ENCODE measurements at places on chromosomes 12 and 14.

DNA sequence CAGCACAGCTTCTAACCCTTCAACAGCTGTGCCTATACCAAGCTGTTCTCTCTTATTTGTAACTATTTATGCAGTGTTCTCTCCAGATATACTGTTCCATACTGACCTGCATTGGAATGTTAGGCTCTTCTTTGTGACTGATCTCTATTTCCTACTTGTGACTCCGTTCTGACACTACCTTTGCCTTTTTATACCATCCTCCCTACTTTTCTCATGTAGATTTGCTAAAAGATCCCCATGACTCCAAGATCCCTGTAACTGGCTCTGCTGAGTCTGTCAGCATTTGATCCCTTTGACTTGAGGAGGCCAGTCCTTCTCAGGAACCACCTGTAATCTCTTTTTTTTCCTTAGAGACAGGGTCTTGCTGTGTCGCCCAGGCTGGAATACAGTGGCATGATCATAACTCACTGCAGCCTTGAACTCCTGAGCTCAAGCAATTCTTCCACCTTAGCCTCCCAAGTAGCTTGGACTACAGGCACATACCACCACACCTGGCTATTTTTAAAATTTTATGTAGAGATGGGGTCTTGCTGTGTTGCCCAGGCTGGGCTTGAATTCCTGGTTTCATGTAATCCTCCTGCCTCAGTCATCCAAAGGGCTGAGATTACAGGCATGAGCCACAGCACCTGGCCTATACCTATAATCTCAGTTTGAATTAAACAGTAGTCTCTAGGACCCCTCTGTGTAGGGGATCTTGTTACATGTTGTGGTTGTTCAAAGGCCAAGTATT, 368.3 kb downstream of the ZFP36L1 start:
- H3K27ac ChIP-seq, result no peak overlapping the region
- no peaks in the 10 kb centered on the region for H3K4me1 ChIP-seq
- no peaks in the 10 kb centered on the region for H3K27me3 ChIP-seq

DNA sequence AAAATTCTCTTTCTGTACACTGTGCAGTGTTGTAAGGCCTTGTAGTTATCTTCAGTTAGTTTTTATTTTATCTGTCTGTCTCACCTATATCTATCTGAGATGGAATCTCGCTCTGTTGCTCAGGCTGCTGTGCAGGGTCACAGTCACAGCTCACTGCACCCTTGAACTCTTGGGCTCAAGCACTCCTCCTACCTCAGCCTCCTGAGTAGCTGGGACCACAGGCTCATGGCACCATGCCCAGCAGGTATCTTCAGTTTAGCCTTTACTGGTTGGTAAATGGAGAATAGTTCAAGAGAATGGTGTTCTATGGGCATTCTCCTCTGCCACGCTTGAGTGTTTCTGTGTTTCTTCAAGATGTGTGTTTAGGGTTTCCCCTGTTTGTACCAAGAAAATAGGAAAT, 13.6 kb downstream of the TULP3 start:
- no peaks in the 10 kb centered on the region for H3K4me1 ChIP-seq
- H3K27ac ChIP-seq, result no peak overlapping the region
- no peaks in the 10 kb centered on the region for H3K27me3 ChIP-seq
- DNase-seq, result no peak
- no peaks in the 10 kb centered on the region for H3K36me3 ChIP-seq
- no peak overlapping the region for H3K4me3 ChIP-seq

DNA sequence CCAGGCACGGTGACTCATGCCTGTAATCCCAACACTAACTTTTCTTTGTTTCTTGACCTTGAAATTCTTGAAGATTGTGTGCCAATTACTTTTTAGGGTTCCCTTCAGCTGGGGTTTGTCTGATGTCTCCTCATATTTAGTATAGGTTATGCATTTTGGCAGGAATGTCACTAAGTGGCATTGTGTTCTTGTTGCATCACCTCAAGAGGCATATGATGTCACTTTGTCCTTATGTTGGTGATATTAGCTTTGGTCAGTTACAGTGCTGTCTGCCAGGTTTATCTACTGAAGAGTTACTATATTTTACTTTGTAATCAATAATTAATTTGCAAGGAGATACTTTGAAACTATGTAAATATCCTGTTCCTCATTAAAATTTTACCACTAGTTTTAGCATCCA, 61.0 kb upstream of the BTG1 start:
- no peak overlapping the region for H3K27ac ChIP-seq
- H3K4me1 ChIP-seq, result peaks cover 25% of the 10 kb centered on the region
- H3K4me3 ChIP-seq, result no peak overlapping the region
- H3K36me3 ChIP-seq, result no peaks in the 10 kb centered on the region

DNA sequence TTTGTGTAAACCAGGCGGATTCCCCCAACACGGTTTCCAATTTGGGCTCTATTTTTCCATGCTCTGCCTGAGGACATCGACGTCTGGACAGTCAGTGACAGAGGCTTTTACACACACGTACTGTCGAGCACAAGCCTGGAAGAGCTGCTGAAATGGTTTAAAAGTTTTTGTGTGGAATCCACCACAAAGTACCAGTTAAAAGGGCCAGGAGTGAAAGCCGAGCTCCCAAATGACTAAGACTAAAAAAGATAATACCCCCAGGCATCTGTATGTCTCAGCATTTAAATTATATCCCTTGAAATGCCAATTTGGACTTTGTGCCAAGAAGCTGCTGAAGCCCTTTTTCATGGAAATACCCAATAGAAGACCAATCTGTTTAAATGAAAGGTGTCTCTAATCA, 173.2 kb downstream of the EGLN3 start:
- no peaks in the 10 kb centered on the region for H3K36me3 ChIP-seq
- no peak overlapping the region for H3K27ac ChIP-seq
- H3K4me1 ChIP-seq, result no peaks in the 10 kb centered on the region
- no peaks in the 10 kb centered on the region for H3K27me3 ChIP-seq

- H3K27ac ChIP-seq, result peak overlapping the region; percentile 35
- peak overlapping the region; percentile 68 for H3K4me3 ChIP-seq
- peak; percentile 41 for DNase-seq
- no peaks in the 10 kb centered on the region for H3K36me3 ChIP-seq
- H3K27me3 ChIP-seq, result no peaks in the 10 kb centered on the region
- peaks cover 30% of the 10 kb centered on the region for H3K4me1 ChIP-seq
These were observed 636 bp downstream of the DUSP6 start for GRCh38 chr12:89351489-89352241.

- peak; percentile 21 for DNase-seq
- no peaks in the 10 kb centered on the region for H3K27me3 ChIP-seq
- H3K4me1 ChIP-seq, result peaks cover 26% of the 10 kb centered on the region
- no peak overlapping the region for H3K4me3 ChIP-seq
- H3K27ac ChIP-seq, result peak overlapping the region; percentile 30
These were observed 26.3 kb downstream of the MLXIP start for GRCh38 chr12:122104844-122105243.

DNA sequence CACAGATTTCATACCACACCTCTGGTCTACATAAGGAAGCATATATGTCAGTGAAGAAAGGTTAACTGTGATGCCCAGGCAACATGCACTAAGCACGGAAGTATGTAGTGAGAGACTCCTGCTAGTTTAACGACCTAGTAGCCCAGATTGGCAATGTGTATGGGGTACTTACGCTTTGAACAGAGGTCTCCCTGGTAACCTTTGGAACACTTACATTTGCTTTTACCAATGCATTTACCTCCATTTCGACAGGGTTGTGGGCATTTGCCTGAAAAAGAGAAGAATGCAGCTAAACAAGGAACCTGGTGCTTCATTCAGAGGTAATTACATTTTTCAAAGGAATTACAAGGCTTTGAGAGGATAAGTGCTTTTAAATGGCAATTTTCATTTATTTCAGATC, 65.2 kb downstream of the WIF1 start:
- H3K4me1 ChIP-seq, result no peaks in the 10 kb centered on the region
- no peak overlapping the region for H3K27ac ChIP-seq
- DNase-seq, result no peak
- H3K36me3 ChIP-seq, result no peaks in the 10 kb centered on the region
- no peak overlapping the region for H3K4me3 ChIP-seq

- no peak overlapping the region for H3K4me3 ChIP-seq
- no peak for DNase-seq
- no peaks in the 10 kb centered on the region for H3K4me1 ChIP-seq
- no peaks in the 10 kb centered on the region for H3K36me3 ChIP-seq
- no peak overlapping the region for H3K27ac ChIP-seq
- no peaks in the 10 kb centered on the region for H3K27me3 ChIP-seq
These were observed 138.1 kb upstream of the NTF3 start for GRCh38 chr12:5293773-5294172.

GRCh38 chr12:121278169-121279070, 18.1 kb downstream of the CAMKK2 start:
- DNase-seq, result no peak
- no peaks in the 10 kb centered on the region for H3K4me1 ChIP-seq
- H3K36me3 ChIP-seq, result no peaks in the 10 kb centered on the region
- no peak overlapping the region for H3K4me3 ChIP-seq
- H3K27ac ChIP-seq, result no peak overlapping the region
- no peaks in the 10 kb centered on the region for H3K27me3 ChIP-seq

DNA sequence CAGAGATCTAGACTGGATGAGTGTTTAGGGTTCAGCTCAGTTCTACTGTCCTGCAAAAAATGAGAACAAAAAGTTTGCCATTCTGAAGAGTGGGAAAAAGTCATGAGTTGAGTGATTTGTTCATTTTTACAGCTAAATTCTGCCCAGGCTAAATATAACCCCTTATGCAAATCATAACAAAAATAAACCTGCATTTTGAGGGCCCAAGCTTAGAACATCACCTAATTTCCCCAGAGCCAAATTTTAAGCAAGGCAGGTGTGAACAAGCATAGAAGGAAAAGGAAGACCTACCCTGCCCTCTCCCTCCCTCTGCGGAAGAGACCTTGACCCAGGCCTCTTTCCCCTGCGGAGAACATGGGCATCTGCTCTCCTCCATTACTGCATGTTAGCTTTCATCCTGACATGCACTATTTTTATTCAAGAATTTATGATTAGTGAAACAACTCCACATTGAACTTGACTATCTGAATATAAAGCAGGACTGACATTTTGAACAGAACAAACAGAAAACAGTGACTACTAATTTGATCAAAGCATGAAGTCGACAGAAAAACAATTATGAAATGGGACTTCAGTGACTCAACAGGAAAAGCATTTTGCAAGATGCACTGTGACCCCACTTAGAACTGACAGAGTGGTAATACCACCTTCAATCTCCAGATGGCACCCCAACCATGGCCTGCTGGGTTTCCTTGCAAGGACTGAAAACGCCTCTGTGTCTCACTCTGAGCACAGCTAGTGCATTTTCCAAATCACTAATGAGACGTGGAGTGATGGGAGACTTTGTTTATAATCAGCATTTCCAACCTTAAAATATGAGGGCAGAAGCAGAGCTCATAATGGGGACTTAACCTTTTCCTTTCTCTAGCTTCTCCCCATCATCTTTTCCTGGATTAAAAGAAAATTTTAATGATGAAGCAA, 30.9 kb upstream of the SELPLG start:
- H3K27ac ChIP-seq, result no peak overlapping the region
- H3K4me3 ChIP-seq, result no peak overlapping the region
- DNase-seq, result peak; percentile 76
- no peaks in the 10 kb centered on the region for H3K4me1 ChIP-seq

DNA sequence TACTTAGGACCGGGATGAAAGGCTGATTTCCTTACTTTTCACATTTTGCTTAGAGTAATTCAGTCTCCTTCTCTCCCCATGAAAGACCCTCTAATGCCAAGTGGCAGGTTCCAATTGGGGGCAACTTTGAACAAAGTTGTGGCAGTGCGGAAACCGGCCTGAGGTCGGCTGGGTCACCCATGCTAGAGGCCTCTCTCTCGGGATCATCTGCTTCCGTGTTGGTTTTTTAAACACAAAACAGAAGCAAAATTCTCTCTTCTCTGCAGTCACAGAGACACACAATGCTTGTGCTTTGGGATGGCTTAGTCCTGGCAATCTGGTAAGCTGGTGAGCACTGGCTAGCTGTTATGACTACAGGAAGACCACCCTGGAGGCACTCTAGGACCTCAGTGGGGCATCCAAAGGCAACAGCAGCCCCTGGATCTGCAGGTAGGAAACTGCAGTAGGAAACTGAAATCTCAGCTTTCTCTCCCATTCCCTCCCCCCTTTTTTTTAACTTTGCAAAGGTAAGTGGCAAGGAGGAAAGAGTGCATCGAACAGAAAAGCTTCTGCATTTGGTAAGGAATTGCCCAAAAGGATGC, 102.1 kb downstream of the BCL11B start:
- DNase-seq, result no peak
- no peaks in the 10 kb centered on the region for H3K4me1 ChIP-seq
- H3K4me3 ChIP-seq, result no peak overlapping the region
- no peaks in the 10 kb centered on the region for H3K27me3 ChIP-seq
- H3K27ac ChIP-seq, result no peak overlapping the region

DNA sequence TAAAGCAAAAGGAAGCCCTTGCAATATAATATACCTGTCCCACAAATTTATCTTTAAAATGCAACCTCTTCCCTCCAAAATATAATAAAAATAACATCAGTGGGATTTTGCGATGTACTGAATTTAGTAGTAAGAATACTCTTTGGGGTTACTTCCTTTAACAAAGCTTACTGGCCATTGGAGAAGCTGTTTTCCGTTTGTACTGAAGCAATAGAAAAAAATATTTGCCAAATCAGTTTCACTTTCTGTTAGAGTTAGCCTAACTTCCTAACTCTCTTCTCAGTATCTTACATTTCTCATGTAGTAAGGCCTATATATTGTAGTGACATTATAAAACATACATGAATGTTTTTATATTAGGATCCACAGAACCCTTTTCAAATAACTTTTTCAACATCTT, 3.7 kb downstream of the MAX start:
- no peaks in the 10 kb centered on the region for H3K27me3 ChIP-seq
- H3K4me3 ChIP-seq, result peak overlapping the region; percentile 39
- peaks cover 34% of the 10 kb centered on the region for H3K4me1 ChIP-seq
- no peak for DNase-seq
- peak overlapping the region; percentile 65 for H3K27ac ChIP-seq

DNA sequence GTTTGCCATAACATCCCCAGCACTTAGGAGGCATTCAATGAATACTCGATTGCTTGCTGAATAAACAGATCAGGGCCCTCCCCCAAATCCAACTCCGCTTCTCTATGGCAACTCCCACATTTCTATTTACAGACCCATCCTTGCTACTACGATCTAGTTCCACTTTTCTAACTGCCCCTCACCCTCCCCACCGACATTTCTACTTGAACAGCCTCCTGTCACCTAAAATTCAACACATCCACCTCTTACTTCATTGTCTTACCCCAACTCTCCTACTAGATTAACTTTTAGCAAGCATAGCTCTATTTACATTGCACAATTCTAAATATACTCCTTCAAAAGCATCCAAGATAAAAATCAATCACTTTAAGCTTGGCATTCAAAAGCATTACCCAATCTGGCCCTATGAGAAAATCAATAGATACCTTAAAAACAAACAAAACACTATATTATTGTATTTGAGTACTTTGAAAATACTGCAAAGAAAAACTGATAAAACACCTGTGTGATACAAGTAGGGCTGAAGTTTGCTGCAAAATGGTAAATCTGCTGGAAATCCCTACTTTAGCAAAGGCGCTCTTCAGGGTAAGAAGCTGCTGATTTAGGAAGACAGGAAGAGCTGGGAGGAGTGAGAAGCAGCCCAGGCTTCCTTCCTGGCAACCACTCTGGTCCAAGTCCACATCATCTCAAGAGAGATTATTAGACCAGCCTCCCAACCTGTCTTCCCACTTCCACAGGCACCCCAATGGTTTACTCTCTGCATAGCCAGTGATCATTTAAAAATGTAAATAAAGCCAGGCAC, 96.4 kb downstream of the HECTD4 start:
- no peak overlapping the region for H3K4me3 ChIP-seq
- H3K4me1 ChIP-seq, result no peaks in the 10 kb centered on the region
- H3K27me3 ChIP-seq, result no peaks in the 10 kb centered on the region

GRCh38 chr12:111749391-111749790, 17.3 kb upstream of the ALDH2 start:
- peaks cover 9% of the 10 kb centered on the region for H3K36me3 ChIP-seq
- H3K27ac ChIP-seq, result no peak overlapping the region
- H3K27me3 ChIP-seq, result no peaks in the 10 kb centered on the region
- H3K4me1 ChIP-seq, result no peaks in the 10 kb centered on the region
- H3K4me3 ChIP-seq, result no peak overlapping the region

- H3K27me3 ChIP-seq, result no peaks in the 10 kb centered on the region
- no peak overlapping the region for H3K27ac ChIP-seq
- H3K4me1 ChIP-seq, result no peaks in the 10 kb centered on the region
These were observed 677.6 kb downstream of the NRXN3 start for GRCh38 chr14:78847801-78848200.

Measured in naive thymus-derived CD4-positive, alpha-beta T cell (primary cell).